Activated naive CD8-positive, alpha-beta T cell treated with anti-CD3 and anti-CD28 coated beads, Interleukin-2, amount 50 U/mL, for 24 hours (primary cell): ENCODE measurements at places on chromosomes 5 and 9.

- DNase-seq, result no peak
These were observed 76.8 kb downstream of the SPEF2 start for GRCh38 chr5:35694481-35694880.

- DNase-seq, result no peak
These were observed 351 bp downstream of the TRIO start for GRCh38 chr5:14143546-14143840.

DNA sequence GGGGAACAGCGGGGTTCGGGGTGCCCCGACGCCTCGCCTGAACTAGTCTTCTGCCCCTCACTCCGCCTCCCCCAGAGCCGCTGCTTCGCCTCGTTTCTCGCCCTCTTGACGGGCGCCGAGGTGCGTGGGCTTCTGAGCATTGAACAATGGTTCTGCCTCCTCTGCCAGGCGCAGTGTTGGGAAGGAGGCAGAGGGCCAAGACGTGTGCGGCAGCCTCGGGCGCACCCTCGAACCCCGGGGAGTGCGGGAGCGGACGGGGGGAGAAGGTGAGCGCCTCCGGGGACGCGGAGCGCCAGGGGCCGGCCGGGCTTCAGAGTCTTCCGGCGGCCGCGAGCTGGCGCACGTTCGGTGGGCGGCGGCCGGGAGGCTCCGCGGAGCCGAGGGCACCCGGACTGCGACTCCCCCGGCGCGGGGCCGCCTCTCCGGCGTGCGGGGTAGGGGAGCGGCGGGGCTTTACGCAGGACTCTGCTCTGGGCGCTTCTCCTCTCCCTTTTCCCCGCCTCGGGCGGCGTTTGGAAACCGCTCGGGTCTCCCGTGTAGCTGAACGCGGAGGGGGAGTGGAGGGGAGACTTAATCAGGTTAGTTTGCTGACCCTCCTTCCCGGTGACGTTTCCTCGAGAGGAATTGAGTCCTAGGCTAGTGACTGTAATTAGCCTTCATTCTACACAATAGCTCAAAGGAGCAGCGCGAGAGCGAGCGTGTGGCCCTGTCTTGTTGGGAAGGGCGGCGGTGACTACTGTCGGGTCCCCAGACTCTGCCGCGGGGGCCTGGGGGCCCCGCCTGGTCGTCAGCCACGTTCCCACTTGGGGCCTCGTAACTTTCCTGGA, 1.1 kb downstream of the VLDLR start:
- peak; percentile 28 for DNase-seq

- DNase-seq, result peak; percentile 53
These were observed 314.4 kb downstream of the GADD45G start for GRCh38 chr9:89919171-89919681.

GRCh38 chr5:54873691-54874090, 111.7 kb downstream of the ESM1 start:
- no peak for DNase-seq

DNA sequence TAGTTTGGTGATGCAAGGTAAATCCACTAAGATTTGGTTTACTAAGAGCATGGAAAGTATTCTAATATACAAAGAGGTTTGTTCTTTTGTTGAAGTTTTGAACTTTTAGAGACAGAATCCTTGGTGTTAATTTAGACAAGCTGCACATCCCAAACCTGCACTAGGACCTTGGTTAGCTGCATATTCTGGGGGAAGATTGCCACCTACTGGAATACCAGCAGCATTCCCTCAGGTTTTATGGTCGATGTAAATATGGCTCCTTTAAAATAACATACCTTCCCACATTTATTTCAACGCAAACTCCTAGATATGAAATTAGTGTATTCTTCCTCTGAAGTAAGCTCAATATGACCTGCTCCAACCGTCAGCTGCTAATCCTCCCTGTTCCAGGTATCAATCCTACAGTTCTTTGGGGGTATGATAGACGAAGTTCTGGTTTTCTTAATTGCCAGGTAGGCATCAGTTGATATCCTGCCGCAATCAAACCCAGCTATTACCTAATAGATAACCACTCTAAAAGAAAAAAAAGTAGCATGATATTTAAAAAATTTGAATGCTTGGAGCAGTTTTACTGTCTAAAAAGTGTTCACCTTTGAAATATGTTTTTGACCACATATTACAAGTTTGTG, 624.1 kb downstream of the ISL1 start:
- no peak for DNase-seq

DNA sequence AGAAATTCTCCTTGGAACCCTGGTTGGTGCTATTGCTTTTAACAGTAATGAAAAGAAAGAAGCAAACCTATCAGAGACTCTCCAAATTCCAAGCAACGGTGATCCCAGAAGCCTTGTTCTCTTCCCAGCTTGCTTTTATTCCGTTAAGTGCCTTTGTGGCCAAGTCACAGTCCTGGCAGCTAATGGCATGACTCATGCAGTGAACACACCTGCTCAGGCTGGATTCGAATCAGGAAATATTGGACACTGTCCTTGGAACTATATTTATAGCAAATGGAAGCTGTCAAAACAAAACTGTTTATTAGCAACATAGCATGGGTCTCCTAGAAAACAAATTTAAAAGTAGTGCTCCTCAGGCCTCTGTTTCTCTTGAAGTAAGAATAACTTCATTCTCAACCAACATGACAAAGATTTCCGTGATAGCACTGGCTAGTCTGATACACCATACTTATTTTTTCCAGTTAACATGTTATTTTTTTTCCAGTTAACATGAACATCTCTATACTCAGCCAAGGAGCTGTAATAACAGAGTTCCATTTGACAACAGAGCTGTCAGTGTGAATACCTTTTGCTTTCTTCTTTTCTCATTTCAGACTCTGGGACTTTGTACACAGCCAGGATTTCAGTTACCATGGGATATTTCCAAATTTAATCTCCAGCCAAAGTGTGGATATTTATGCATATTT, 502.4 kb downstream of the GADD45G start:
- no peak for DNase-seq

DNA sequence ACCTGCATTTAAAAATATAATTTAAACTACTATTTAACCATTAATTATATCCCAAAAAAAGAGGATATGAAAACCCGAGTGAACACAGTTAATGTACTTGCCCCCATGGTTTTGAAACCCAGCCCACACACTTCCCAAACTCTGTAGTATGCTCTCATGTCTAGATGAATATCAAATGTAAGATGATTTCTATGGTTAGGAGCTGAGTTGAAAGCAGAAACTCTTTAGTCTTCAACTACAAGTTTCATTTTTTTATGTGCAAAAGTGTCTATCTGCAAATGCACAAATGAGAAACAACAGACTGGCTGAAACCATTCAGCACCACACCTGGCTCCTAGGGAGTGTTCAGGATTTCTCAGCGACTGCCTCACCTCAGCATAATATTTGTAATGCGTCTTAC, 183.3 kb downstream of the SEMA5A start:
- no peak for DNase-seq

GRCh38 chr5:87155106-87155505, 112.6 kb upstream of the RASA1 start:
- DNase-seq, result no peak

DNA sequence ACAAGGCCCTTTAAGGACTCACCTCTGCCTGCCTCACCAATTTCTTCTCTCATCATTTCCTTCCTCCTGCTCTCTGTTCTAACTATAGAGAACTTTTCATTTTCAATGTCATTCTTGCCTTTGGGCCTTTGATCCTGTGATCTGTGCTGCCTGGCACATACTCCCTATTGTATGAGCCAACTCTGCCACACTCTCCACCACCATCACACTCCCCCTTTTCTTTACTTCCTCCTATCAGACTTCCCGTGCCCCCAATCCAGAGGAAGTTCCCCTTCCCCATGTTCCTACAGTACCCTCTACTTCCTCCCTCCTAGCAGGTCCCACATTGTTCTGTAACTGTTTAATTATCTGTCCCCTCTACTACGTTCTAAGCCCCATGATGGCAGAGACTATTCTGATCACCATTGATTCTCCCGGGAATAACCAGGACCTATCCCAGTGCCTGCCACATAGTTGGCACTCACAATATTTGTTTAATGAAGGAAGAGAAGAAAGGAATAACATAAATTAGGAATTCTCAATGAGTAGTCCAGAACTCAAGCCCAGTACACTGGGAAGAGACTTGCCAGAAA, 27.5 kb downstream of the ADAM19 start:
- no peak for DNase-seq

DNA sequence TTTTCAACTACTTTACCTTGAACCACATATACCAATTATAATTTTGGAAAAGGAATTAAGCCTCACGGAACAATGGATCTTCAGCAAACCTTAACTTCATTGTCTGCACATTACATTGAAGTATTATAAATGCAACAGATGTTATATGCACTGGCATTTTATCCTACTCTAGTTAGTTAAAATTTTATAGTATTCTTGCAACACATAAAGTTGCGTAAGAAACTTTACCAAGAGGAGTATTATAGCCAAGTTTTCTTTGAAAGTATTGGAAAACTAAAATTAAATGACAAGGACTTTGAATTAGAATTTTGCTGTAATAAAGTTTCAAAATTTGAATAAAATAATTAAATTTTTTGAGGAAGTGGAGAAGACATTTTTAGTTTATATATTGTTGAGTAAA, 63.4 kb upstream of the SREK1 start:
- DNase-seq, result no peak
